ENCODE measurements at places on chromosomes 4 and X. TPM values are rescaled to one million over a fixed set of nuclear protein-coding genes. Genes with fewer than 3 reads are reported as not detected.

The BBS7 gene
- polyA plus RNA-seq: 4.2 TPM

The FGG gene
- polyA plus RNA-seq: 0.99 TPM

The FGD1 gene
- polyA plus RNA-seq: 3.0 TPM

The DMRTC1 gene
- polyA plus RNA-seq: not detected

The EXOC1L gene
- not detected for polyA plus RNA-seq

The FAM47A gene
- polyA plus RNA-seq: not detected

The SSX4B gene
- polyA plus RNA-seq: not detected

The PITX2 gene
- not detected for polyA plus RNA-seq

The CCDC120 gene
- polyA plus RNA-seq: 7.3 TPM

The SASH3 gene
- 1.4 TPM for polyA plus RNA-seq

- no peak overlapping the region for H3K27ac ChIP-seq
- no peaks in the 10 kb centered on the region for H3K36me3 ChIP-seq
- no peak for DNase-seq
- no peaks in the 10 kb centered on the region for H3K27me3 ChIP-seq
- no peaks in the 10 kb centered on the region for H3K4me1 ChIP-seq
Observed at GRCh38 chr4:159024266-159024665, 78.6 kb upstream of the RAPGEF2 start.

GRCh38 chr4:6524436-6524835, 50.6 kb upstream of the MAN2B2 start:
- no peaks in the 10 kb centered on the region for H3K36me3 ChIP-seq
- no peaks in the 10 kb centered on the region for H3K4me1 ChIP-seq
- H3K27me3 ChIP-seq: no peaks in the 10 kb centered on the region
- H3K4me3 ChIP-seq: no peak overlapping the region
- no peak for DNase-seq

DNA sequence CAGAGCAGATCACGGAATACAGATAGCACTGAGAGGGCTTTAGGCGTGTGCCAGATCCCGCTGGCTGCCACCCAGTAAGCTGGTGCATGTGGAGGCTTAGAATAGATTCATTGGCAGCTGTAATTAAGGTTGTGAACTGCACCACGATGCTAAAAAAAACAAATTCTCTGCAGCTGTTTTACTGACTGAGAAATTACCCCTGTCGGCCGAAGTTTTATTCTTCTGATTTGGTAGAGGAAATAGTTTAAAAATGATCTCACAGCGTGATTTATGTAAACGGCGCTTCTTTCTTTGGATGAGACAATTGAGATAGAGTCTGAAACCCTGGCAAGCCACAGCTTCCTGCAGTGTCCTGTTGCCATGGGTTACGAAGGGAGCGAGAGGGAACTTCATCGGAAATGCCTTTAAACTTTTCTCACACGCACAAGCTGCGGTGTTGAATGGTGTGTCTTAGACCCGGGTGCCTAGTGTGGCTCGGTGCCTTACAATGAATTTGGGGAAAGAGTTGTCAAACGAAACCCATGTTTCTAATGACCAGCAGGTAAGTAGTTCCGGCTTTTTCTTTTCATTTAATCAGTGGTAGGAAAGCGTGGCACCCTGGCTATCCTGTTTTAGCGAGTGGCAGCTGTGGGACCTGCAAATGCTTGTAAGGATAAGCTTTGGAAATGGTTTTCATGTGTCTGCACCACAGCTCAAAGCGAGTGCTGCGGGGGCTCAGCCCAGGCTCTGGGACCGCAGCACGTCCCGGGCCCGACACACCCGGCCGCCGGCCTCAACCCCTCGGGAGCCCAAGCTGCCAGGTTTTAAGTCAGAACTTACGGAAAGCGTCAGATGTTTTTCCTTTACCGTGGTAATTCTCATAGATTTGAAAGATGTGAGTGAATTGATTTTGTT, 71.7 kb upstream of the HGFAC start:
- no peak overlapping the region for H3K27ac ChIP-seq
- DNase-seq: no peak
- peaks cover 4% of the 10 kb centered on the region for H3K4me1 ChIP-seq
- H3K27me3 ChIP-seq: no peaks in the 10 kb centered on the region
- no peaks in the 10 kb centered on the region for H3K36me3 ChIP-seq

- no peaks in the 10 kb centered on the region for H3K27me3 ChIP-seq
- no peak overlapping the region for H3K27ac ChIP-seq
- no peak overlapping the region for H3K4me3 ChIP-seq
Observed at GRCh38 chr4:172202480-172203076, 389.4 kb downstream of the GALNTL6 start.

DNA sequence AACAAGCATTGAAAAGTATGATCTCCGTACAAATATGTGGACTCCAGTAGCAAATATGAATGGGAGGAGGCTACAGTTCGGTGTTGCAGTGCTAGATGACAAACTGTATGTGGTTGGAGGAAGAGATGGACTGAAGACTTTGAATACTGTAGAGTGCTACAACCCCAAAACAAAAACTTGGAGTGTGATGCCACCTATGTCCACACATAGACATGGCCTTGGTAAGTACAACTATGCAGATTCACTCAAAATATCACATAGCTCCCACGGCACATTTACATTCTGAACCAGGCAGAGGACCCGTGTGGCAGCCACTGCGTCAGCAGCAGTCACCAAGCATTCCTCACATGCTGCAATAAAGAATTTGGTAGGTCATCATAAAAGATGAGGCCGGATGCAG, 41.3 kb downstream of the KLHL5 start:
- H3K36me3 ChIP-seq: peaks cover 4% of the 10 kb centered on the region
- DNase-seq: no peak
- H3K27ac ChIP-seq: no peak overlapping the region
- no peak overlapping the region for H3K4me3 ChIP-seq

DNA sequence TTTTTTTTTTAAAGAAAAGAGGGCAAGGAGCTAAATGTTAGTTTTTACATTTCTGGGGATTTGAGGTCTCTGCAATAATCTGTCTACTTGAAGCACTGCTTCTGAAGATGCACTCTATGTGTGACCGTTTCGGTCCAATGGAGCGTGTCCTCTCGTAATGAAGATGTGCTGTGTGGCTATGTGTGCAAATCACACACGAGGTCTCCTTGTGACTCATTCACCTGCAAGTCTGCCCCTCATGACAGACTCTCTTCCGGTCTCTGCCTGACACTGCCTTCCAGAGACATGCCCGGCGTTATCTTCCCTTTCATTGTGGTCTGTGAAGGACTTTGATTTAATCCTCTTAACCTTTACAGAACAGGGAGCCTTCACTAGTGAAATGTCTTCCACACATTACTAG, 84.3 kb downstream of the TRAM1L1 start:
- H3K27ac ChIP-seq: no peak overlapping the region
- no peak overlapping the region for H3K4me3 ChIP-seq
- no peaks in the 10 kb centered on the region for H3K36me3 ChIP-seq
- H3K4me1 ChIP-seq: no peaks in the 10 kb centered on the region

GRCh38 chr4:89640620-89641366, 196.2 kb downstream of the SNCA start:
- H3K27ac ChIP-seq: no peak overlapping the region
- DNase-seq: peak; percentile 26
- no peaks in the 10 kb centered on the region for H3K4me1 ChIP-seq
- no peaks in the 10 kb centered on the region for H3K36me3 ChIP-seq
- no peaks in the 10 kb centered on the region for H3K27me3 ChIP-seq

DNA sequence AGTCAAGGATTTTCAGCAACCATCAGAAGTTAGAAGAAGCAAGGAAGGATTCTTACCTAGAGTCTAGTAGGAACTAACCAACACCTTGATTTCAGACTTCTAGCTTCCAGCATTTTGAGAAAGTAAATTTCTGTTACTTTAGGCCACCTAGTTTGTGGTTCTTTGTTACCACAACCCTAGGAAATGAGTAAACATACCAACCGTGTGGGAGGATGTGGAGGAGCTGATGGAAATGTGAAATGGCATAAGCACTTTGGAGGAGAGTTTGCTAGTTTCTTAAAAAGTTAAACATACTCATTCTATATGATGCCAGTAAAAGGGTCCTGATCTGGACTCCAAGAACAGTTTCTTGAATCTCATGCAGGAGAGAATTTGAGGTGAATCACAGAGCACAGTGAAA, 679.4 kb downstream of the PDHA2 start:
- no peak for DNase-seq
- H3K27ac ChIP-seq: no peak overlapping the region
- H3K27me3 ChIP-seq: no peaks in the 10 kb centered on the region
- no peaks in the 10 kb centered on the region for H3K36me3 ChIP-seq

GRCh38 chr4:17805580-17806155, 4.9 kb downstream of the DCAF16 start:
- no peak overlapping the region for H3K4me3 ChIP-seq
- H3K27me3 ChIP-seq: no peaks in the 10 kb centered on the region

GRCh38 chr4:14985161-14985560, 17.1 kb upstream of the CPEB2 start:
- DNase-seq: no peak
- H3K4me3 ChIP-seq: no peak overlapping the region
- H3K4me1 ChIP-seq: no peaks in the 10 kb centered on the region
- H3K27me3 ChIP-seq: no peaks in the 10 kb centered on the region
- no peak overlapping the region for H3K27ac ChIP-seq
- H3K36me3 ChIP-seq: no peaks in the 10 kb centered on the region

GRCh38 chr4:76616526-76616925, 181.5 kb downstream of the SHROOM3 start:
- H3K4me1 ChIP-seq: peaks cover 15% of the 10 kb centered on the region
- no peaks in the 10 kb centered on the region for H3K27me3 ChIP-seq
- no peak overlapping the region for H3K27ac ChIP-seq
- H3K4me3 ChIP-seq: no peak overlapping the region
- no peaks in the 10 kb centered on the region for H3K36me3 ChIP-seq

DNA sequence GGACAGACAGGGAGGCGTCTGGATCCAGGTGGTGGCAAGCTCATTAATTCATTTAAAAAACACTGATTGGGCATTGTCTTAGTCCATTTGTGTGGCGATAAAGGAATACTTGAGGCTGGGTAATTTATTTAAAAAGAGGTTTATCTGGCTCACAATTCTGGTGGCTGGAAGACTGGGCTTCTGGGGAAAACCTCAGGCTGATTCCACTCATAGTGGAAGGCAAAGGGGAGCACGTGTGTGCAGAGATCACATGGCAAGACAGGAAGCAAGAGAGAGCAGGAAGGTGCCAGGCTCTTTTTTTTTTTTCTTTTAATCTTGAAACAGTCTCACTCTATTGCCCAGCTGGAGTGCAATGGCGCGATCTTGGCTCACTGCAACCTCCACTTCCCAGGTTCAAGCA, 100.2 kb upstream of the METTL14 start:
- no peaks in the 10 kb centered on the region for H3K36me3 ChIP-seq
- H3K4me3 ChIP-seq: no peak overlapping the region
- no peak overlapping the region for H3K27ac ChIP-seq

DNA sequence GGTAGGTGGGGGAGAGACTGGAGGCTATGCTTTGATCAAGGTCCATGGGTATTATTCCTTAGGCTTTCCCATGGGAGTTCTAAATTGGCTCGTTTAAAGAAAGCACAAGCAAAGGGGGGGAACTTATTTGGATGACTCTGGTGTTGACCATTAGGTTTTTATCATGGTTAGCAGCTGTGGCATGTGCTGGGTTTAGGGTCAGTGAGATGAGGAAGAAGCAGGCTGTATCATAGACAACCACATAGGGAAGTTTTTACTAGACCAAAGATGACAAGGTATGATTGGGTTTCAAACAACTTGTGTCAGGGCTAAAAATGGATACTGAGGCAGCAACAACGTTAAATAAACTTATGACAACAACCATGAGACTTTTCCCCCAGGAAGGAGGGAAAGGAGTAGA, 97.7 kb downstream of the DNAAF6 start:
- no peaks in the 10 kb centered on the region for H3K27me3 ChIP-seq
- no peaks in the 10 kb centered on the region for H3K36me3 ChIP-seq
- H3K4me1 ChIP-seq: no peaks in the 10 kb centered on the region
- no peak overlapping the region for H3K4me3 ChIP-seq
- no peak for DNase-seq

- no peaks in the 10 kb centered on the region for H3K36me3 ChIP-seq
- no peak overlapping the region for H3K4me3 ChIP-seq
- H3K27ac ChIP-seq: no peak overlapping the region
- H3K27me3 ChIP-seq: peaks cover 4% of the 10 kb centered on the region
- no peak for DNase-seq
Observed at GRCh38 chrX:143632625-143633410, 3.1 kb downstream of the SLITRK4 start.

DNA sequence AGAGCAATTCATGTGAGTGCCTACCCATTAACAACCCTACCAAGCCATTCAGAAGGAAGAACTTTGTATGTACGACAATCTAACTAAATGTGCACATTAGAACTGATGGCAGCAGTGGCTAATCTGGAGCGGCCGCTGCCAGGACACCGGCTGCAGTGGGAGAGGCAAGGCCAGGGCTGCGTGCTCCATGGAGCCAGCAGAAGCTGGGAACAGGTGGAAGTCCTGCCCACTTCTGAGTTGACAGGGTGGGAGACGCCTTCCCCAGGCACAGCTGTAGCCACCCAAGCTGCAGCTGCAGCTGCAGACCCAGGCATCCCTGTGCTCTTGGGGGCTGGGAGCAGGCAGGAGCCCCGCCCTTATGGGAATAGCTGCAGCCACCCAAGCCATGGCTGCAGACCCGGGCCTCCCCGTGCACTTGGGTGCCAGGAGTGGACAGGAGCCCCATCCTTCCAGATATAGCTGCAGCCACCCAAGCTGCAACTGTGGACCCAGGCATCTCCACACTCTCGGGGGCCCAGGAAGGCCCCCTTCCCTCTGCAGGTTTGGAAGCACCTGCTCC, 79.1 kb upstream of the DDX60 start:
- H3K36me3 ChIP-seq: no peaks in the 10 kb centered on the region
- DNase-seq: no peak
- H3K4me1 ChIP-seq: no peaks in the 10 kb centered on the region
- H3K4me3 ChIP-seq: no peak overlapping the region
- no peaks in the 10 kb centered on the region for H3K27me3 ChIP-seq
- no peak overlapping the region for H3K27ac ChIP-seq

- H3K36me3 ChIP-seq: no peaks in the 10 kb centered on the region
- H3K4me1 ChIP-seq: peaks cover 3% of the 10 kb centered on the region
- H3K27me3 ChIP-seq: no peaks in the 10 kb centered on the region
- DNase-seq: no peak
Observed at GRCh38 chr4:102312417-102312816, 32.9 kb downstream of the SLC39A8 start.

DNA sequence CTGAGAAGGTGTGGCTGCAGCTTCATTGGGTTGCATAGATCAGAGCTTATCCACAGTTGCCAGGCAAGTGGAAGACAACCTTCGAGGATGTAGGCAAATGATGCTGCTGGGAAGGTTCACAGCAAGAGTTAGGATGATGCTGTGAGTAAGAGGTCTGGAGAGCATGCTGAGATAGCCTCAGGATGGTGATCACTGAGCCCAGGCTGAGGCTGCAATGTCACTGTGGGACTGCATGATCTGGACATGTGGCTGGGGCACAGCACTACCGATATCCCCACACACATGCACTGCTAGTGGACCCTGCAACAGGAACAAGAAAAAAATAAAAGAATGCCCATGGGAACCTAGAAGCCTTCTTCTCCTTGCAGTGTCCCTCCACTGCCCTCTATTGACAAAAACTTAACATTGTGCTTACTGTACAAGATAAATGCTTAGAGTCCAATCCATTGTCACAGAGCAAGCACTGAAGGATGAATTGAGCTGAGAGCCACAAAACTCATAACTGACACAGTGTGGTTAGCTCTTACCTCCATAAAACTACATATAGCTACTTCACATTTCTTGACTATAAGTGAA, 105.6 kb downstream of the CNKSR2 start:
- no peak overlapping the region for H3K27ac ChIP-seq
- no peaks in the 10 kb centered on the region for H3K4me1 ChIP-seq
- H3K36me3 ChIP-seq: no peaks in the 10 kb centered on the region
- DNase-seq: no peak
- no peak overlapping the region for H3K4me3 ChIP-seq
